ENCODE measurements at places on chromosomes 3 and 15.

DNA sequence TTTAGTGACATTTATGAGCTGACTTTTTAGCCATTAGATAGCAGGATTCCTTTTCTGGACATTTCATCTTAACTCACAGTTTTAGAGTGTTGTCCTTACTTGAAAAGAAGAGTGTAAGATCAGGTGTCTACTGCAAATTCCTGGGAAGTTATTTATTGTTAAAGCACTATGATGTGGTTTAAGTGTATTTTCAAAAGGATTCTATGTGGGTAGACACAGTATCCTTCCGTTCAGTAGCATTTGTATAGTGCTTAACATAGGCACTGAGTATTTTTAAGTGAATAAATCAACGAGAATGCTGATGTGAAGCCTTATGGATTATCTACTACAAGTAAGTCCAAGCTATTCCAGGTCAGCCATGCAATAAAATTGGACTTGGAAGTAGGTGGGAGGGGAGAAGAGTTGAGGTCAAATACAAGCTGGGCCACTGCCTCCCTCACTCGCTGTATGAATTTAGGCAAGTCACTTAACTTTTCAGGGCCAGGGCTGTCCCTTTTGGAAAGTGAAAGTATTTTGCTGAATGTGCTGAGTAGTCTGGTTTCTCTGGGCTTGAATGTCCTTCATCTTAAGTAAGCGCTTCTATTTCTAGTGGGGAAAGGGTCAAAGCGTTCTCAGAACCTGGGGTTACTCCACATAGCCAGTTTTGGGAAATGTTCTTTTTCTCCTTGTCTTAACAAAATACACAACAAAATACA lies 48.6 kb downstream of the GAP43 start:
- no peak for DNase-seq

- peak; percentile 44 for DNase-seq
Observed at GRCh38 chr3:42501681-42502428, 588 bp upstream of the VIPR1 start.

- DNase-seq = no peak
Observed at GRCh38 chr15:85097250-85097649, 115.6 kb downstream of the PDE8A start.

DNA sequence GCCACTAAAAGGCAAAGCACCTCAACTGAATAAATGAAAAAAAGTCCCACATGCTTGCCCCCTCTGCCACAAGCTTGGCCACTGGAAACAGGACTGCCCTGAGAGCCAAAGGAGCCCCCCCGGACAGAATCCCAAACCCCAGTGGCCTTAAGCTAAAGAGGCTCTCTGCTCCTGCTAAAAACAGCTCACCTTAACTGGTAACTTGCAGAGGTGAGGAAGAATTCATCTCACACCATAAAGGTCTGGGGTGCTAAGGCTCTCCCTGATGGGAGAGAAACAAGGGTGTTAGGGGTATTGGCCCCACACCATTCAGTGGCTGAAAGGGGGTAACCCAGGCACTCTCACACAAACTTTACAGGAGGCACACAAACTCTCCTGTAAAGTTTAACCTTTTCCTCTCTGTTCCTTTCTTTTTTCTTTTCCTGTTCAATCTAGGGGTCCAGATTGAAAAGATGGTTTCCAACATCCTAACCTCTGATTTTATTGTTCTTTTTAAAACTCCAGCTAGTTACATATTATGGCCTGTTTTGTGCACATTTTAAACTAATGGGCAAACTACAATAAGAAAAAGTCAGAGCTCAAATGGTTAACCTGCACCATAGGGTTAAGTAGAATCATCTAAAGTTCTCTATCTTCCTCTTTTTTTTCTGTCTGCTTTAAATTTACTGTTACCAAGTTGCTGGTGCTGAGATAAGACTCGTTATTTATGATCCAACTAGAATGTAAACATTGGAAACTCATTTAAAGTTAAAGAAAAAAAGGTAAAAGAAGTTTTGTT lies 19.9 kb downstream of the TRANK1 start:
- no peak for DNase-seq

DNA sequence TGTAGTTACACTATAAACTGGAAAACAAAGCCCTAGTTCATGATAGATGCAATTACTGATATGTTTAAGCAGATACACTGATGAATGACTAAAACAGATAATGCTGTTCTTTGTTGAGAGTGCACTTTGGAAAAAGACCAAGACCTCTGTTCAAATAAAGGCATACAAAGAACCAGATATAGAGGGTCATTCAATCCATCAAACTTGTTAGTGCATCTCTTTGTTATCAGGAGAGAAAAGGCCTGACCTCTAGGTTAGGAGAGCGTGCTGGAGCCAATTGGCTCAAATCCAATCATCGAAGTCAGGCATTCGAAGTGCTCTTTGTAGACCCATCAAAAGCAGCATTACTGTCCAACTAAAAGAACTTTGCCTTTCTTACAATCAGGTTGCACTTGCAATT lies 124.2 kb downstream of the TFG start:
- no peak for DNase-seq

- no peak for DNase-seq
Observed at GRCh38 chr3:71858503-71859122, 73.7 kb upstream of the PROK2 start.

GRCh38 chr3:115789481-115789880 lies 166.2 kb downstream of the GAP43 start:
- no peak for DNase-seq

DNA sequence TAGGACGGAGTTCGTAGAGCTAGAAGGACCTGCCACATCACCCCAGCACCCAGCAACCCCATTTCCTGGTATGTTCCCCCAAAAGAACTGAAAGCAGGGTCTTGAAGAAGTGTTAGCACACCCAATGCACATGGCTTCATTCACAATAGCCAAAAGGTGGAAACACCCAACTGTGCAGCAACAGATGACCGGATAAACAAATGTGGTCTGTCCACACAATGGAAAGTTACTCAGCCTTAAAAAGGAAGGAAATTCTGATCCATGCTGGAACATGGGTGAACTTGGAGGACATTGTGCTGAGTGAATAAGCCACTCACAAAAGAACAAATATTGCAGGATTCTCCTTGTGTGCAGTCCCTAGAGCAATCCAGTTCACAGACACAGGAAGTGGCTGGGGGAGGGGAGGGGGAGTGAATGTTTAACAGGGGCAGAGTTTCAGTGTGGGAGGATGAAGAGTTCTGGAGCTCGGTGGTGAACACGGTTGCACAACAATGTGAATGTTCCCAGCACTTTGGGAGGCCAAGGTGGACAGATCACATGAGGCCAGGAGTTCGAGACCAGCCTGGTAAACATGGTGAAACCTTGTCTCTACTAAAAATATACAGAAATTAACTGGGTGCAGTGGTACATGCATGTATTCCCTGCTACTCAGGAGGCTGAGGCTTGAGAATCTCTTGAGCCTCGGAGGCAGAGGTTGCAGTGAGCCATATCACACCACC lies 157.5 kb downstream of the NUP210 start:
- no peak for DNase-seq

DNA sequence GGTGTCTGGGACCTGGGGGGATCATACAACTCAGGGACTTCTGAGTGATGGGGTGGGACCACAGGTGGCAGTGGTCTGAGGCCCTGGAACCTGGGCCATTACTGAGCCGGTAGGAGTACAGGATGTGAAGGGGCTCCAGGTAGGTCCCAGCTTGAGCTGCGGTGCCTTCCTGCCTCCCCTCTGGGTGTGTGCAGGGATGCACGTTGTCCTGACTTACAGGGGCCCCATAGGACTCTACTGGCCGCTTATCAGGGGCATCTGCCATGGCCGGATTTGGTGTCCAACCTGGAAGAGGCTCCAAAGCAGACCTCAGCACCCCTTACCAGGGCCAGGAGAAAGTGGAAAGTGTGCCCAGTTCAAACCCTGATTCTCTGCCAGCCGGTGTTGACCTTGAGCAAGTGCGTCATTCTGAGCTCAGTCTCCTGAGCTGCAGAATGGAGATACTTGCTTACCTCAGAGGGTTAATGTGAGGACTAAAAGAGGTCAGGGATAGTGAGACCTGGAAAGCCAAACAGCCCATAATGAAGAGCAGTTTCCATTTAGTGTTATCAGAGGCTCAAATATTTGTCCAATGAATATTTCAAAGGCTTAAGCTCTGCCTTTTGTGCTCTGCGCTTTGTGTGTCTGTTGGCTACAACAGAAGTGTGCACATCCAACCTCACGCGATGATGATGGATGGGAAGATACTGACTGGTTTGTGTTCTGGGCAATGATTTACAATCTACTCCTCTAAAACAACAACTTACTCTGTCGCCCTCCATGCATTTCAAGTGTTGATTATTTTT lies 35.4 kb upstream of the ESYT3 start:
- no peak for DNase-seq

GRCh38 chr3:71361334-71361890 lies 222.1 kb downstream of the FOXP1 start:
- no peak for DNase-seq

- DNase-seq = no peak
Observed at GRCh38 chr15:67524235-67524634, 3.3 kb downstream of the C15orf61 start.

GRCh38 chr15:90419738-90420406 lies 31.8 kb downstream of the IQGAP1 start:
- peak; percentile 22 for DNase-seq

DNA sequence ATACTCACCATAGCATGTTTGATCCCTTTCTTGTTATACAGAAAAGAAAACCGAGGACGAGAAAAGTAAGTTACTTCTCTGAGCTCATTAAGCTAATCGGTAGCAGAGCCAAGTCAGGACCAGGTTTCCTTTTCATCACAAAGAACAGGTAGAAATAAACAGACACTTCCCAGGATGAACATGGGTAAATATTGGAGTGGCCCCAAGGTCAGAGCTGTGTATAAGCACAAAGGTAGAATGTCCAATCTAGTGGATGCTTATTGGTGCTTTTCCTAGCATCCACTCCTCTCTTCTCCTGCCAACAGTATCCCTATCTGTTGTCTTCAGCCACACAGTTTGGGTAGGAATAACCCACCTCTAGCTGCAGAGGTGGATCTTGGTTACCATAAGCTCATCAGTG lies 52.8 kb upstream of the THUMPD3 start:
- no peak for DNase-seq

GRCh38 chr3:192515664-192516045 lies 211.7 kb downstream of the FGF12 start:
- DNase-seq = no peak

DNA sequence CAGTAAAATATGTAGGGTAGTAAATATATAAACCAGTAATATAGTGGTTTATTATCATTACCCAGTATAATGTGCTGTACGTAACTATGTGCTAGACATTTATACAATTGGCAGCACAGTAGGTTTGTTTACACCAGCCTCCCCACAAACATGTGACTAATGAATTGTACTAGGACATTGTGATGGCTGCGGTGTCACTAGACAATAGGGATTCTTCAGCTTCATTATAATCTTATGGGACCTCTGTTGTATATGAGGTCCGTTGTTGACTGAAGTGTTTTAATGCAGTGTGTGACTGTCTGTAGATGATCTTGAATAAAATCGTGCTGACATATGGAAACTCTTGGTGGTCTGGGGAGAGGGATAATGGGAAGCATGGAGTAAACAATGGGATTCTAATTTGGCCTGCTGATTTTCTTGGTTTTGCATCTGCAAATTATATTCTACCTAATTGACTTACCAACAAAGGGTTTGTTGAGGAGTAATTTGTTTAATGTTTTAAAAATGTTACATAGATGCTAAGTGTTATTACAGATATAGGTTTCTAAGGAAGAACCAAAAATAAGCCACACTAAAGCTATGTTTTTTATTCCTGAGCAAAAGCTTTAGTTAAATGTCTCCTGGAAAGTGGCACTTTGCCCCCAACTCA lies 496.5 kb upstream of the TBL1XR1 start:
- no peak for DNase-seq

- no peak for DNase-seq
Observed at GRCh38 chr3:188875413-188875812, 296.4 kb upstream of the TPRG1 start.

- no peak for DNase-seq
Observed at GRCh38 chr15:57079446-57079845, 161.0 kb downstream of the TCF12 start.

DNA sequence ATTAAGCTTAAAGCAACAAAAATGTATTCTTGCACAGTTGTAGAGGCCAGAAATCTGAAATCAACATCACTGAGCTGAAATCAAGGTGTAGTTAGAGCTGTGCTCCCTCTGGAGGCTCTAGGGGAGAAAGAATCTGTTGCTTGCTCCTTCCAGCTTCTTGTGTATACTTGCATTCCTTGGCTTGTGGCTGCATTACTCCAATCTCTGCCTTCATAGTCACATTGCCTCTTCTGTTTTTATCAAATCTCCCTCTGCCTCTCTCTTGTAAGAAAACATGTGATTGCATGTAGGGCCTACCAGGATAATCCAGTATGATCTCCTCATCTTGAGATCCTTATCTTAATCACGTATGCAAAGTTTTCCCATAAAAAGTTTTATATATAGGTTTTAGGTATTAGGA lies 487.9 kb upstream of the SGO1 start:
- DNase-seq = no peak

GRCh38 chr3:122936335-122936734 lies 91.2 kb downstream of the SEMA5B start:
- DNase-seq = no peak

DNA sequence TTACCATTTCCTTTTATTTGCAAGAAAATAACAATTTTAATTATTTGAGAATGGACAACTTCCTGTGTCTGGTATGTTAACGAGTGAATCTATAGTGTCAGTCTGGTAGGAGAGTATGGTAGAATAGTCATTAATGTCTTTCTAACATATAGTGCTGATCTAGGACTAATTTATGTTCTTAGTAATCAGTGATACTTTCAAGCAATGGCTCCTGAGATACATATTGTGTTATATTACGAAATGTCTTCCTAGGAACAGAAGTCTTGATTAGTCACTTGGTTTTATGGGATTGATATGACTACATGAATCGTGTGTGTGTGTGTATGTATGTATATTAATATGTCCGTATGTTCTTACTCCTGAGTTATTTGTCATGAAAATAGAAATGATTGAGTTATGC lies 66.6 kb upstream of the PAQR5 start:
- no peak for DNase-seq

- no peak for DNase-seq
Observed at GRCh38 chr3:98519351-98519750, 3.4 kb downstream of the CLDND1 start.

DNA sequence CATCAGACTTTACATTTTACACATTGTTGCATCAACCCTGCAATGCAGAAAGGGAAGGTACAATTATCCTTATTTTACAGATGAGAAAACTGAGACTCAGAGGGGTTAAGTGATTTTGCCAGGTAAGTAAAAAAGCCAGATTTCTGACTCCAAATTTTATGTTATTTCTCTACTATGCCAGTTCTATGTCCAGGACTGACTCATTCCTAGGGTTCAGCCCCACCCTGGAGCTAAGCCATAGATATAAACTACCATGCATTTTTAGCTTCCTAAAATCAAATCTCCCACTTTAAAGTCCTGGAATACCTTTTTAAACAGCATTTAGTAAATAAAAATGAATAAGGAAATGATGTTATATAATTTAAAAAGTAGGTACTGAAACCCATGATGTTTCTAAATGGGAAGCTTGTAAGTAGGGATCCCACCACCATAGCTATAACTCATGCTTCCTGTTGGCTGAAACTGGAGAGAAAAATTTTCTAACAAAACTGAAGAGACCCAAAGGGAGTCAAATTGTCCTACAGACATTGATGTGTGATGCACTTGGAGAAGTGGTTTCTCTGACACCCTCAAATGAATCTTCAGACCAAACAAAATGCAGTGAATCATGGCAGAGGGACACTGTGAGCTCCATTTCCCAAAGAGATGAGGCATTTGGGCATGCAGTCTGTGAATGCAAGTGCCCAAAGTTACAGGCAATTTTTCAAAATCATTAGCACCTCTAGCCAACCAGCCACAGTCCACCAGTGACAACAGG lies 301.7 kb upstream of the UMPS start:
- DNase-seq = no peak
